Astrocyte of the cerebellum (primary cell): ENCODE measurements at places on chromosomes 2 and 18.

- no peak for DNase-seq
These were observed 28.0 kb upstream of the MGAT5 start for GRCh38 chr2:134225841-134226240.

GRCh38 chr2:217555081-217555876 lies 447.5 kb downstream of the TNS1 start:
- DNase-seq, result no peak

GRCh38 chr2:81250270-81250669 lies 945.7 kb upstream of the LRRTM1 start:
- no peak for DNase-seq

GRCh38 chr2:28329184-28329583 lies 63.5 kb upstream of the FOSL2 start:
- no peak for DNase-seq

DNA sequence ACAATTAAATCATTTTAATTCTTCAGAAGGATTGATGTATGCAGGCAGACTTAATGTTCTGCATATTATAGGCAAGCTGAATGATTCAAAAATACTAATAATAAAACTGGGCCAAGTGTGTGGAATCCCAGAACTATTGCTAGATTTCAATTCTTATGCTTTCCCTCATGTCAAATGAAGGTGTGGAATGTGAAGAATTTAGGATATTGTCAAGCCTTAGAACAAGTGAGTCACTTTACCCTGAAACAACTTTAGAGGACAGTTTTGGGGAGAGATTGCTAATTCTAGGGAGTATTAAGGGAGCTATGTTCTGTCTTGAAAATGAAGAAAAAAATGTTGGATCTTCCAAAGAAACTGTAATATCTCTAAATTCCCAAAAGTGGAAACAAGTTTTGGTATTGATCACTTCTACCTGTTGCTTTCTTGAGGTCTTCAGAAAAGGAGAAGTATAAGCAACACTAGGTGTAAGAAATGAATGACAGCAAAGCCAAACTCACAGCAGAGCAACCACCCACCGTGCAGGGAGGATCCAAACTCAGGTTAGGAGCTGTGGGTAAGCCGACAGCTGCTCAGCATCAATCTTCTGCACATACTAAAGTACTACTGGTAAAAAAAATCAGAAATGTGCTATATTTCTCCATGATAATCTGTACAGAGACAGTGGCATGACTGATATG lies 818.1 kb downstream of the SLC4A3 start:
- DNase-seq, result peak; percentile 6

GRCh38 chr2:235848946-235849345 lies 319.2 kb downstream of the GBX2 start:
- no peak for DNase-seq

DNA sequence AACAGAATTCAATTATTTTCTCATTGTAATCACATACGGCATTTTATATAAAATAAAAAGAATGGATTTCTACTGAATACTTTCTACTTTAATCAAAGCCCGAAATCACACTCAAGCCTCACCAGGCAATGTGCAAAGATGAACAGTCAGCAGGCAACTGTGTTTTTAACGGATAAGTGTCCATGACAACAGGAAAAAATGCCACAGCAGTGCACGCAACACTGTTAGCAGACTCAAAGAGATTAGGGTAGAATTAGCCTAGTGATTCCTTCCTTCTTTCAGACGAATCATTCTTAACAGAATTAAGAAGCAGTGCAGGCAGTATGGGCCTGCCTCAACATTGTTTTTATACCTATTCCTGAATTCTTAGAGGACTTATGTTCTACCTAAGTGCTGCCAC lies 135.6 kb downstream of the CDH2 start:
- peak; percentile 45 for DNase-seq

DNA sequence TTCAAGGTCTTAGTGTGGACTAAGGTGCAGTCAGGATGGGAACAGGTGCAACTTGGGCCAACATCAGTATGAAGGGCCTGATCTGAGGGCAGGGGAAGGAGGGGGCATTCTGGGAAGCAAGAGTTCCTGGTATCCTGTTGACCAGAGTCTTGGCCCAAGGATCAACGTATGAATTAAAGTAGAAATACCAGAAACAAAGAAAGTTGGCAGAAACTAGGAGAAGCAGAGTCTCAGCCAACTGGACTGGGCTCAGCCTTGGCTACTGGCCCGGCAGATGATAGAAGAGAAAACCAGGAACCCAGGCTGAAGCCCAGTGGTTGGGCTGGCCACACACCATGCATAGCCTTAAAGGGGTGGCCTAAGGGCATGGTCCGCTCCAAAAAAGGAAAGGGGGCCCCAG lies 2.3 kb downstream of the CETN1 start:
- no peak for DNase-seq

- no peak for DNase-seq
These were observed 742 bp downstream of the PXDN start for GRCh38 chr2:1743396-1744150.

- no peak for DNase-seq
These were observed 218.4 kb downstream of the PDE1A start for GRCh38 chr2:182208421-182208820.

- no peak for DNase-seq
These were observed 136.9 kb downstream of the PTGR3 start for GRCh38 chr18:75071866-75072671.

- DNase-seq, result no peak
These were observed 7.3 kb upstream of the GALM start for GRCh38 chr2:38658613-38659012.

DNA sequence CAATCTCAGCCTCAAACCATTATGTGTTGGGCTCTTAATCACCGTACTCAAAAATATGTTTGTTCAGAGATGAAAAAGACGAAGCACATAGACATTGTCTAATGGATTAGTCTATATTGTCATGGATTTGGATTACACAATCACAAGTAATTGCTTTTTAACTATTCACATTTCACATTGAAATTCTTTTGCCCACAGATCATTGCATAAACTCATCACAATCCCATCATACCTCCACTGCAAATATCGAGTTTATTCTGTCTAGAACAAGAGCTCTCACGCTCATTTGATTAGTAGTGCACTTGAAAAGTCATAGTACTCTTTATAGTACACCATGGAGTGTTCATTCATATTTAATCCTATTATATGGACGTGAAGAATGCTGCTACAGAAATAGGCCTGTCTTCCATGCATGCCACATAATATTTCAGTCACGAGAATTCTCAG lies 97.9 kb upstream of the SOX11 start:
- no peak for DNase-seq

GRCh38 chr2:234708091-234708683 lies 211.3 kb upstream of the ARL4C start:
- no peak for DNase-seq

DNA sequence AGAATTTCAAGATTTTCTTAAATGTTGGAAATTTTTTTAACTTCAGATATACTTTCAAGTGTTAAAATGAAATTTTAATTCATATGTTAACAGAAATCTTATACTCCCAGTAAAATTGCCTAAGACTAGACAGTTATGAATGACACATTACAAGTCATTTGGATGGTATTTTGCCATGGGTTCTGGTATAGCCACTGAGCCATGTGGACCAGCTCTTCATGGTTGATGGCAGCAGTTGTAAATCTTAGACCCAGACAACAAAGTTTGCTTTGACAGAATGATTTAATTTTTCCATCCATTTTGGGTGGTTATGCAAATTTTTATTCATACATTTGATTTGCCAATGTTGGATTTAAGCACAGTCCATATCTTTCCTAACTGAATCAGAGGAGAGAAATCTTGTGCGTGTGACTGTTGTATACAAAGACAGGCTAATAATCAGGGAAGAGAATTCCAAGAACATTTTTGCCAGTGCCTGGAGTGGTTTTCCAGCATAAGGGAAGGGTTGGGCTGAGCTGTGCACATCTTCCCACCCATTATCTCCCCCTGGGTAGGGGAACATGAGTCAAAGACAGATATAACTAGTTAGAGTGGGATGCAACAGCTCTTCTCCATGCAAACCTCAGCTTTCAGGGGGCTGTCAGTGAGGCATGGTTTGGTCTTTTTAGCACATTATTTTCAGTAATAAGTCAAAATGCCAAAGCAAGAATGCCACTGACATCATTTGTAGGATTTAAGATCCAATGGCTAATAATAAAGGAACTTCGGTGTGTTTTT lies 28.1 kb upstream of the INPP4A start:
- DNase-seq, result no peak

- peak; percentile 78 for DNase-seq
These were observed 23.5 kb upstream of the TMEM178A start for GRCh38 chr2:39642051-39642718.

- DNase-seq, result no peak
These were observed 63.2 kb upstream of the IGFBP5 start for GRCh38 chr2:216758256-216759155.

DNA sequence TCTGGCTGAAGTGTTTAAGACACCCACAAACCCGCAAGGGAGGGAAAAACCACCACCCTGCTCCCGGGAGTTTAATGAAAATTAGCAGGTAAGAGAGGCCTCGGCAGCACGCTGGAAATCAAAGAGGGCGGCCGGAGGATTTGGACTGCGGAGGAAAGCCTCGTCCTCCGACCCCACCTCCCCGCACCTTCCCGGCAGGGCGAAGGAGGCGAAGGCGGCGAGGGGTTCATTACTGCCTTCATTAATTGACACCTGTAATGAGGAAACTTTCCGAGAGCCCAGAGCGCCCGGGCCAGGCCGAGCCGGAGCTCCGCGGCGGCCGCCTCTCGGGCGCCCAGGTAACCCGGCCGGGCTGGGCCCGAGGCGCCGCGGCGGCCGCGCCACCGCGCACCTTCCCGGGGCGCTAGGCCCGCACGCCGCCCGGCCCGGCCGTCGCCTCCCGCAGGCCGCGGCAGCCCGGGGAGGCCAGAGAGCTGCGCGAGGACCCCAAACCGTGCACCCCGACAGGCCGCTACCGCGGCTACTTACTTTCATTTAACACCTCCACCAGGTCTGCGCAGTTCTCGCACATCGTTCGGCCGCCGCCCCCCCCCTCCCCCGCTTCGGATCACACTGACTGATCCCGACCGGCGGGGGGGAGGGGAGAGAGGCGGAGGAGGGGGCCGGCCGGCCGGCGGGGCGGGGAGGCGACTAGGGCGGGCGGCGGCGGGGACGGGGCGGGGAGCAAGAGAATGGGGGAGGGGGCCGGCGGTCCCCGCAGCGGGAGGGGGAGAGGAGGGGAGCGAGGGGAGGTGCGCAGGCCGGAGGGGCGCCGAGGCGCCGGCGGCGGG lies 550 bp downstream of the USP34 start:
- no peak for DNase-seq

GRCh38 chr2:233297076-233297475 lies 10.5 kb upstream of the SAG start:
- DNase-seq, result no peak

GRCh38 chr18:4455113-4455811 lies at the start of gene DLGAP1:
TSS of gene DLGAP1 (minus strand) at chr18:4455307.
- peak; percentile 32 for DNase-seq

DNA sequence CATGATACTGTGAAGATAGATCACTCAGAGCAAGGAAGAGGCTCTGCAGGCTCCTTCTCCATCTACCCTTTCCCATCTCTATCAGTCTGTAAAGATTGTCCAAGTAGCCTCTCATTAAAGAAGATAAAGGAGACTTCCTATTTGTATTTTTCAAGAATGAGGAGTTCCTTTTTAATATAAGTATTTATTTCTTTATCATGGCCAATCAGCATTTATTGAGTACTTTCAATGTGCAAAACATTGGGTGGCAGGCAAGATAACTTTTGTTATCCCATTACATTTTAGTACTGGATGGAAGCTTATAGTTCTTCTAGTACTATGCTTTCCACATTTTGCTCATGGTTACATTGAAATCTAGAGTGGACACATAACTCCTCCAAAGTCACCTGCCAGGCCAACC lies 3.6 kb upstream of the PDE11A start:
- no peak for DNase-seq

DNA sequence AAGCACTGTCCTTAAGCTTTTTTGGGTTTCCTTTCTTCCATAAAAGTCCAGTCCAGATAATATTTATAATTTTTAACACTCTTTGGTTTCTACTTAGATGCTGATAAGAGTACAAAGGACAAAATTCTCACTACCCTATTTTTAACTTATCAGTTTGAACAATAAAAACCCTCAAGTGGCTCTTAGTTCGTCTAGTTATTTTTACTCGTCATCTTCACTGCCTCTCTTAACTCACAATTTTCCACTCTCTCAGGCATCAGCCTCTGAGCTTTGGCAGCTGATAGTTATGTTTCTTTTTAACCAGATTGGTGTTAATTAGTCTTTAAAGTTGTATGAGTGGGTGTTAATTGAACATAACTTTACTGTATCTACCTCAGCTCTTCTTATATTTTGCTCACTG lies 517.1 kb upstream of the SYT4 start:
- DNase-seq, result no peak

GRCh38 chr18:41734917-41735316 lies 220.1 kb upstream of the PIK3C3 start:
- no peak for DNase-seq
